Islet precursor cell (in vitro differentiated cells): ENCODE measurements at places on chromosomes 6 and 20.

DNA sequence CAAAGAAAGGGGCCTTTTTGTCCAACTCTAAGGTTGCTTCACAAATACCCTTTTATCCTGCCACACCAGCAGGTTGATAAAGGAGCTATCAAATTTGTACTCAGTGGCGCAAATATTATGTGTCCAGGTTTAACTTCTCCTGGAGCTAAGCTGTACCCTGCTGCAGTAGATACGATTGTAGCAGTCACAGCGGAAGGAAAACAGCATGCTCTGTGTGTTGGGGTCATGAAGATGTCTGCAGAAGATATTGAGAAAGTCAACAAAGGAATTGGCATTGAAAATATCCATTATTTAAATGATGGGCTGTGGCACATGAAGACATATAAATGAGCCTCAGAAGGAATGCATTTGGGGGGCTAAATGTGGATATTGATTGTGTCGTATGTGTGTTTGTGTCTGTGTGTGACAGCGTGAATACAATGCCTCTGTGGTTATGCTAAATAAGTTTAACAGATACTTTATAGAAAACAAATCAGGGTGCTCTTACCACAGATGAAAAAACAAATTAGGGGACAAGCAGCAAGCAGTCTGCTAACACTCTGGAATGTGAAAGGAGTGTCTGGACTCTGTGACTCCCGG, 33.6 kb downstream of the HM13 start:
- no peak for DNase-seq

GRCh38 chr20:1825507-1825906, 69.7 kb upstream of the SIRPA start:
- no peak for DNase-seq

GRCh38 chr6:55666037-55666436, 87.0 kb upstream of the HMGCLL1 start:
- no peak for DNase-seq

GRCh38 chr6:108587258-108588059, 26.7 kb downstream of the FOXO3 start:
- peak; percentile 77 for DNase-seq

DNA sequence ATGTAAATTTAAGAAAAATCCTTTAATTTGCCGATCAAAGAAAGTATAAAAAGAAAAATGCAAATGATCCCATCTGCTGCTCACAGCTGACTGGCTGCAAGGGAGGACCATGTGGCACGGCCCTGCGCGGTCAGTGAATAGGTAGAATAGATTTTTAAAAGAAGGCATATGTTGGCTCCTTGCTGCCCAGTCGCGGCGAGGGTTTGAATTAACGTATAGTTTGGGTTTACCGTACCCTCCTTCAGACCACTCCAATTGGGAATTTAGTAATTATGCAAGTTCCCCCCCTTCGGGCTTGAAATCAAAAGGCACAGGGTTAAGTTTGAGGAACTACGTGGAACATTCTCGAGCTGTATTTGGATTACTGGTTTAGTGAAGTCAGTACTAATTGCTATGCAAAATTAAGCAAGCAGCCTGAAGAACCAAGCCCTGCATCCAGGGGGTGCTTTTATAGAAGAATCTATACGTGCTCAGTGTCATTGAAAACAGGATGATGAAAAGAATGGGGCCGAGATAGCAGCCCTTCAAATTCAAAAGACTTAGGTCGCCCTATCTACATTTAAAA, 1.1 kb upstream of the BEND3 start:
- DNase-seq: peak; percentile 71

- DNase-seq: no peak
Observed at GRCh38 chr6:70593118-70593486, 26.4 kb downstream of the SDHAF4 start.

DNA sequence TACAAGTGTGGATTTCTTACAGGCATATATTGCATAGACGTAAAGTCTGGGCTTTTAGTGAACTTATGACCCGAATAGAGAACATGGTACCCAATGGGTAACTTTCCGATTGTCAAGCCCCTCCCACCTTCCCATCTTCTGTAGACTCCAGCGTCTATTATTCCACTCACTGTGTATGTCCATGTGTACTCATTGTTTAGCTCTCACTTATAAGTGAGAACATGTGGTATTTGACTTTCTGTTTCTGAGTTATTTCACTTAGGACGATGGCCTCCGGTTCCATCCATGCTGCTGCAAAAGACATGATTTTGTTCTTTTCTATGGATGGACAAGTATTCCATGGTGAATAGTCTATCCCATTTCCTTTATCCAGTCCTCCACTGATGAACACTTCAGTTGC, 306.4 kb downstream of the CD83 start:
- no peak for DNase-seq

DNA sequence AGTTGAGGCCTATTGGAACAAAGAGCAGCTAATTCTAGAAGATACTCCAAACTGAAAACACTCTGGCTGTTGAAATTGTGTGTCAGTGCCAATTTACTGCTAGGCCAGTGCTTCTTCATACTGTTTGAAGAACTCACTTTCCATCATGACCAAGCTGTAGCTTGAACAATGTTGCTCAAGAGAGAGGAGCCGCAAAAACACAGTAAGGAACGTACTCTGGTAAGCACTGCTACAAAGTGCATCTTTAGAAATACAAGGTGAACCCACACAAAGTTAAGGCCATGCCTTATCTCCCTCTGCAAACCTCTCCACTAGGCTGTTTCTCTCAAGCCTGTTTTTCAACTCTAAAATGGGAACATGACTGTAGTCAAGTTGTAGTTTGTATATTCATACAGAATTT, 74.5 kb upstream of the TULP1 start:
- no peak for DNase-seq

- no peak for DNase-seq
Observed at GRCh38 chr6:168035661-168036545, 38.4 kb downstream of the KIF25 start.

DNA sequence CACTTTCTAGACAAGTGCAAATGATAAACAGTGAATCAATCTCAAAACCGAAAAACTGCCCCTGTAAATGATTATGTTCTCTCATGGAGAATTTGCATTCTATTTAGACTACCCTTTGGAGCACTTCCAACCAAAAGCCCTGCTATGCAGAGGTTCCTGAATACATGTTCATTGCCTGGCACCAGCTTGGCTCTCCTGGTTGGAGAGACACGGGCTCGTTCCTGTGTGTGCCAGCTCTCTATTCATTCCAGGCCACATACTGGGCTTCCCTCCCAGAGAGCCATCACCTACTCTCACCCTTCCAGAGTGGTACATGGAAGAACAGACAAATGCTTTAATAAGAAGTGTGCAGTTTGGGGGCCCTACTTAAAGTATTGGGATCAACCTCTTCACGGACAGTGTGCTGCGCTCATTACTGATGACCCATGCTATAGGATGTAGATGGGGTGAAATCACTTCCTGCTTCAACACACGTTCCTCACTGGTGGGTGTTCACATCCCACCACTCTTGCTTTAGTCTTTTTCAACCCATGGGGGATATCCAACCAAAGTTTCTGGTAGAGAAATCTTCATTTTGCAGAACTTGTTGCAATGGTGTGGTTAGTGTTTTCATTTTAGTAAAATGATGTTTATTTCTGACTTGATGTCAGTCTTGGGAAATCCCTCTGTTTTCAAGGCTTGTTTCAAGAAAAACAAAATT, 38.5 kb upstream of the NAA20 start:
- DNase-seq: no peak

DNA sequence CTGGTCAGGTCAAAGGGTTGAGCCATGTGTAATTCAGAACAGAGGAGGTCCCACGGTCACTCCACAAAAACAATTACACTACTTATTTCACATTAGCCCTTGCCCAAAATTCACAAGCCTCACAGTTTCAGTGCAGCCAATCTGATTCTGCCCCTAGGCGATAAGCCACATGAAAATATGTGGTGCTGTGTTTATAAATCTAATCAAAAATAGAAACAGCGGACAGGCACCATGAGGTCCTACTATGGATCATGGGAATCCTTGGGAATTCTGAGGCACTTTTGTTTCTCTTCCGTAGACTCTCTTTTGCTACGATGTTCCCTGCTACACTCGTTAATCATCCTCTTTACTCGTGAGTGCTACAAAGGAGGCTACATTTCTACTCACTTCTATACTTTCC, 476.1 kb downstream of the TFAP2A start:
- no peak for DNase-seq

DNA sequence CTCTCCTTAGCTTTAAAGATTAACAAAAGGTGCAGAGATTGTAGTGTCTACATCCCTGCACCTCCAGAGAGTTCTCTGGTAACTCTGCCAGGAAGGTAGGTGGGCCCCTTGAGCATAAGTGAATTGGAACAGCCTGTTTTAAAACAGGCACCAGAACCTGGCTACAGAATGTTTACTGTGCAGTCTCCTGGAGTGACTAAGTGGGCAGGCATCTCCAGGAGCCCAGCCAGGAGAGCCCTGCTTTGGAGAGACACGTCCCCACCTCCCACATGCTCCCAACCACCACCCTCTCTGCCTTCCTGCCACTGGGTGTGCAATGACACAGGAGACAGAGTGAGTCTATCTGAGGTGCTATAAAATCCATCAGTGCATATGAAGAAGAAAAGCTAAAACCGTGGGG, 110.3 kb upstream of the EYA4 start:
- peak; percentile 96 for DNase-seq

DNA sequence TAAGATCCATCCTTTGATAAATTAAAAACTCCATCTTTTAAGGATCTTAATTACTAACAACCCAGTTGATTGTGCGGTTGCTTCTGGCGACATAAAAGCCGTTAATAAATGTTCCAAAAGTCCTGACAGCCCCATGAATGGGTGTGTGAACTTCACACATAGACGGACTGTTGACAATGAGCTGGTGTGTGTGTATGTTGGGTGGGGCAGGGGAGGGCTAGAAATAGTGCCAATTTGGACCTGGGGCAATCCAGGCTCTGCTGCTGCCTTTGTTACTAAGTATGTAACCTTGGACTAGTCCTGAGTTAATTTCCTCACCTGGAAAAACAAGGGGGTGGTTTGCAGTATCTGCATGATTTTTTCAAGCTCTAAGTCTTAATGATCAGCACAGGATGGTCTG, 4.2 kb downstream of the MAS1 start:
- DNase-seq: no peak

GRCh38 chr6:135537741-135538301, 40.3 kb upstream of the AHI1 start:
- DNase-seq: peak; percentile 86

DNA sequence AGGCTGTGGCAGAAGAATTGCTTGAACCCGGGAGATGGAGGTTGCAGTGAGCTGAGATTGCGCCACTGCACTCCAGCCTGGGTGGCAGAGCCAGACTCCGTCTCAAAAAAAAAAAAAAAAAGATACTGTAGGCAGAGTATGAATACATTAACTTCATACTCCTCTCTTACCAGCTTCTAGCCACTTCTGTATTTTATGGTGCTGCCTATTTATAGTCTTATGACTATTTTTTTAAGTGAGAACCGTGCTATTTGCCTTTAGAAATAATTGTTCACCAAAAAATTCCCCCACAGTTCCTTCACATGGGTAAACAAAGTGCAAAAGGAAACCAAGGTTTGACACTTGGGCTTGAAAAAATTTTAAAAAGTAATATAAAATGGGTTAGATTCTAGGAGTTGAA, 1.5 kb upstream of the SNRNP48 start:
- no peak for DNase-seq

GRCh38 chr20:41329435-41330342, 10.9 kb upstream of the LPIN3 start:
- peak; percentile 95 for DNase-seq

- DNase-seq: no peak
Observed at GRCh38 chr20:32463642-32464400, 105.7 kb downstream of the ASXL1 start.

- DNase-seq: peak; percentile 84
Observed at GRCh38 chr6:114007516-114007915, 36.6 kb upstream of the HDAC2 start.

- DNase-seq: no peak
Observed at GRCh38 chr20:4190792-4191519, 175.6 kb upstream of the RNF24 start.

DNA sequence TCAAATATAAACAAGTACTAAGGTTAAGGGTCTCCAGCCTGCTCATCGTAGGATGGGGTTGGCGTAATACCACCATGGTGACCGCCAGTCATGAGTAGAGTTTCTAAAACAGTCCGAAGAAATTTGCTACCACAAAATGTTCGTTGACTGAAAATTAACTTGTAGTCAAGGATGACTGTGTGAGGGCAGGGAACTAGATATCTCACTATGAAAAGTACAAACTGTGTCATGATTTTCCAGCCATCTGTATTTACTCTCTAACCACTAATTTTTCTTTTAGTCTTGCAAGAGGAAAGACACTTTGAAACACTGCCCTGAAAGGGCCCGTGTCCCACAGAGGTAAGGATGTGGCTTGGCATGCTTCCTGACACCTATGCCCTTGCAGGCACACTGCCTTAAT, 99.7 kb downstream of the IRF4 start:
- DNase-seq: no peak

DNA sequence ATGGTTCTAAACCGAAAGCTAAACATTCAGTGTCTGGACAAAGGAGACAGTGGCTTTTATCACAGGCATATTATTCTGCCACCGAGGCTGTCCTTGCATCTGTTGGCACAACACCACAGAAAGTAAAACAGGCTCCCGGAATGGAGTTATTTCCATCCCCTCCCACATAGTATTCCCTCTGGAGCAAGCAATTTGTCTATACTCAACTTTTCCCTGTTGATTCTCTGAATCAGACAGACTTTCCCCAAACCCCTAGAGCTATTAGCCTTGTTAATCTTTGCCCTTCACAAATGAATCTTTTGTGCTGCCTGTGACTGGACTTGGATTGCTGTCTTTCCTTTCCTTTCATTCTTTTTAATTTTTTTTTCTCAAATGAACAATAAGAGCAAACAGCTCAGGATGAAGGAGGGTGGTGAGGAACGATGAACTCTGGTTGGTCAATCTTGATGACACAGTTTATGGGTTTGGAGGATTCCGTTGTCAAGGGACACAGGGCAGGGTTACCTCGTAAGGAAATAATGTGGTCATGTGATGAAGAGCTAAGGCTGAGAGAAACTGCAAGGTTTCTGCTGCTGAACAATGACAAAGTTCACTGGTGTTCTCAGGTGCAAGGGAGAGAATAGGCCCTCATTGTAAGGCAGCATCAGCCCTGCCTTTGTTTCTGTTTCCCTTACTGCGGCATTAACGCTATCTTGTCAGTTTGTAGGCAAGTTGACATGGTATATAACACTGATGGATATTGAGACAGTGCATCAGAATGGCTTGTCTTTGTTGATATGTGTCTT, 275.0 kb upstream of the BMP2 start:
- DNase-seq: peak; percentile 75

GRCh38 chr6:137486416-137486815, 7.8 kb downstream of the OLIG3 start:
- DNase-seq: no peak

DNA sequence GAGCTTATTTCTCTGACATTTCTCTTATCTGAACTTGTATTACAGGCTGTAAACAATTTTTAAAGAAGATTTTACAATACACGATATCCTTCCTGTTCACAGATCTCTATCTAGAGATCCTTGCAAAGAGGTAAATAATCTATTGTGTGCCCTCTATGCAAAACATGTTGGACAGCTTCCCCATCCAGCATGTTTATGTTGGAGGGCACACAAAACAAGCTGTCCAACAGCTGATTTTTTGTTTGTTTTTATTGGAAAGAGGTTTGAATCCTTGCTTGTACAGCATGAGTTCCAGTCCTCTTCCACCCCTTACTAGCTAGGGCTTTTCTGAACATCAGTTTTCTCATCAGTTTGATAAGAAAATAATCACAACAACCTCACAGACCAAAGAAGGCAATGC, 62.3 kb upstream of the SYNDIG1 start:
- no peak for DNase-seq
